ENCODE measurements at places on chromosomes 13 and 19.

DNA sequence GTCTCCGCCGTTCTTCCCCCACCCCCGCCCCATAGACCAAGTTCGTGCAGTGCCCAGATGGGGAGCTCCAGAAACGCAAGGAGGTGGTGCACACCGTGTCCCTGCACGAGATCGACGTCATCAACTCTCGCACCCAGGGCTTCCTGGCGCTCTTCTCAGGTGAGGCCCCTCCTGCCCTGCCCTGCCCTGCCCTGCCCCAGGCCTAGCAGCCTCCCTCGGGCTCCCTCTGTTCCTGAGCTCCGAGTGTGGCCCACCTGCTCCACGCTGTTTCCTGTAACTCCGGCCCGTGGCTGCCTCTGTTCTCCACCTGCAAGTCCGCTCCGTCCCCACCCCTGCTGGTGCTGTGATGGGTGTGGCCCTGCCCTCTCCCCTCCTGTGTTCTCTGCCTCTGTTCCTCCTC, 6.4 kb downstream of the LHB start:
- DNase-seq, result no peak

GRCh38 chr19:11422163-11423065, 3.3 kb upstream of the RGL3 start:
- no peak for DNase-seq

DNA sequence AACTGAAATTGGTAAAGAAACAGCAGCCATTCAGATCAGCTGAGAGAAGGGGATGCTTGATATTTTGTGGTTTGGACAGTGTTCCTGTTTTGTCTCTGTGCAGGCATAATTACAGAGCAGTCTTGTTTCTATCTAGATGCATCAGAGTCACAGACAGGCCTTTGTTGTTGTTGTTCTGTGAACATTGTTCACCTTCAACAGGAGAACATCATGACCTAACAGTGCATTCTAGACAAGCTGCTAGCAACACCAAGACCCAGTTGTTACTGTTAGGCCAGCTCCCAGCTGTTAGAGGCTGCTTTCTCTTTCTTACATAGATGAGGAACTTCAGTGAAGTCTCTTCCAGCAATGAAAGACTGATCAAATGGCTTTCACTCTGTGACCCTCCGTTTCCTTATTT, 8.5 kb upstream of the LSR start:
- DNase-seq, result no peak

GRCh38 chr13:28161370-28161769, 23.0 kb downstream of the PAN3 start:
- DNase-seq, result no peak
